GM12892 (cell line): ENCODE measurements at places on chromosomes 3 and 15.

DNA sequence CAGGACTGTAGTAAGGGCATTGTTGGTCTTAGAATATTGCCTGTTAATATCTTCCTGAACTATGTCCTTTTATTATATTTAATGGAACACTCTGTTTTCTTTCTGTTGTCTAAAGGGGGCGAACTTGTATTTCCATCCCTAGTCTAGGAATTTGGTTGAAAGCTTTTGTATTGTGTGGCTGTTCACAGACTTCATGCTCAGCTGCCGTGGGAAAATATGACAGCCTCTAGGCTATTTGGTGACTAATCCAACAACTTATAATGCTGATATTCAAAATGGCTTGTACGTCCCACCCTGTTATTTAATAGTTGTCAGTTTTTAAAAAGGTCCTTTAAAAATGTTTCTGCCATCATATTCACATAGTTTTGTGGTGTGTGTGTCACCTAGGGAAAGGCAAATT is 202.6 kb downstream of the KLHL25 start:
- no peak for DNase-seq

GRCh38 chr3:178097576-178097975 is 438.7 kb upstream of the KCNMB2 start:
- DNase-seq = no peak

- no peak for DNase-seq
Measured at GRCh38 chr15:39204031-39204430, 376.8 kb upstream of the THBS1 start.

DNA sequence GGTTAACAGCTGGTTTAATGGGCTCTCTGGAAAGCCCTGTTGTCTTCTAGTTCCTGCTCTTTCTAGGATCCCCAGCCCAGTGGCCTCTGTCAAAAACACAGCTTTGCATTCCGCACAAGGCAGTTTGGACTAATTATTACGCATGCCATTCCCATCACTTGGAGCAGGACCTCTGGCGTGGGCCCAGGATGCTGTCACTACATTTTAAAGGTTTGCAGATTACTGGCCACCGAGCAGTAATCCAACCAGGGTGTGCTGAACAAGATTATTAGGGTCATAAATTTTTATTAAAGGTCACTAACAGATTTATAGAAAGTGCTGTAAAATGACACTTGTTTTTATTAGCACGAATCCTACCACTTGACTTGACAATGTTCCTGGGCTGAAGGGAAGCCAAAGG is 143.6 kb upstream of the SLC6A11 start:
- DNase-seq = no peak

DNA sequence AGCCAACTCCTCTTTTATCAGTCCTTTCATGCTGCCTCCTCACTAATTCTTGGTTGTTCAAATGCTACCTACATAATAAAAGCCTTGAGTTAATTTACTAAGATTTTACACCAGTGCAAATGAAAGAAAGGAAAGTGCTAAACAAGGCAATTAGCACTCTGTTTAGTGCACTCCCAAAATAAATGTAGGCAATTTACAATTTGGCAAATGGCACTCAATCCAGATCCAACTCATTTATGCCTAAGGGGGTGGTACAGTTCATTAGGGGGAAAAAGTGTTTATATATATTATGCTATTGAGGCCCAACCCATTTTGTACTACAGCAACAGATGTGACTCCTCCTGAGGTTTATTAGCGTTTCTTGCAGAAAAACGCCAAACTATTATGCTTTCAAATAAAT is 370.1 kb downstream of the NR2F2 start:
- no peak for DNase-seq

GRCh38 chr15:77546050-77546501 is 86.6 kb downstream of the LINGO1 start:
- no peak for DNase-seq

DNA sequence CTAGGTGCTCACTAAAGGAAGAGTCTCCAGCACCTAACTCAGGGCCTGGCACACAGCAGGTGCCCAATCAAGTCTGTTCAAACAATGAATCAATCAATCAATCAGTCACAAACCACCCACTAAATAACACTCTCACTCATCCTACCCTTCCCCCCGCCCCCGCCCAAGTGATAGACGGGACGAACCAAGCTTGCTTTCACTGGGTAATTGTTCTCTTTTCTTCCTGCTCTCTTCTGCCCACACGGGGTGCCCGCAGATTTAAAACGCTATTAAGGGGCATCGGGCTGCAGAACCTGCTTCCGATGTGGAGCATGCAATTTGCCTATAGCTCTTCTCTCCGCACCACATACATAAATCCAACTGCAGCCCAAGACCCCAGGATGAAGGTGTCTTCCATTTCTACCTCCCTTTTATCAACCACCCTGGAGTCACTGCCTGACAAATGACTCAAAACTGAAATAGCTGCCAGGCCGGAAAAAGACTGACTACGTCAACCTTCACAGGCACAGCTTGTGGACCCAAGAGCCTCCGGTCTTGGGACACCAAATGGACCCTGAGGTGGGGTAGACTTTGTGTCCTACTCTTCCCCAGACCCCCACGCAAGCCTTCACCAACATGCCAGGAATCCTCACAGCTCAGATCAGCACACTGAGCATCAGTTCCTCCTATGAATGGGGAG is 1.7 kb downstream of the KLHL25 start:
- DNase-seq = no peak

DNA sequence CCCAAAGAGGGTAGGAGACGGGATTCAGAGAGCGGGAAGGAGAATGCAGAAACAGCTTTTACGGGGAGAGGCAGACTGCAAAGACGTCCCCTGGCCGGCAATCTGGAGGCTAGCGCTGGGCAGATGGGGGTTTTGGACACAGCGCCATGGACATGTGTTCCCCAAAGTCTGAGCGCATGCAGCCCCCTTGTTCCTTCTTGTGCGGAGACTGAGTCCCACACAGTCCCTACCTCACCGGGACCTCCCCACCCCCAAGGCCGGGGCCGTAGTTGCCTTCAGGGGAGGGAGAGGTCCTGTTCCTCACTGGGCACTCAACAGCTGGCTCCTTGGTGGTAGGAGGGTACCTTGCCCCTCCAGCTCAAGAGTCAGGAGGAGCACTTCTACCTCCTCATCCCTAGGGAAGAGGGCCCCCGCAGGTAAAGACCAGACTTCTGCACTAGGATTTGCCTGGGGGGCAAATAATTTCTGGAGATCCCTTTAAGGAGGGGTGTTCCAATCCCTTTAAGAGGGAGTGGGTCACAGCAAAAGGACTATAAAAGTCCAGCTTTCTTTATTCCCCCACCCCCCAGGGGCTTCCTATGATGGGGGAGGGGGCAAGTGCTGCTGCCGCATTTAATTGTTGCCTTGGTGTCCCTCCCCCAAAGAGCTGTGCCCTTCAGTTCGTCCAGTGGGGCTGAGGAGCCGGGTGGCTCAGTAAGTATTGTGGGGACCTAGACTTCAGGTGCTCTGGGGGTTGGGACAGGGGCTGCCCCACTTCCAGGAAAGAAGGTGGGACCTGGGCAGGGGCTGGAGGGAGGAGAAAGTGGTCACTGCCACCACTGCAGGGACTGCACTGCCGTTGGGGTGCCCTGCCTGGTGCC is 3.6 kb upstream of the BAHD1 start:
- no peak for DNase-seq

DNA sequence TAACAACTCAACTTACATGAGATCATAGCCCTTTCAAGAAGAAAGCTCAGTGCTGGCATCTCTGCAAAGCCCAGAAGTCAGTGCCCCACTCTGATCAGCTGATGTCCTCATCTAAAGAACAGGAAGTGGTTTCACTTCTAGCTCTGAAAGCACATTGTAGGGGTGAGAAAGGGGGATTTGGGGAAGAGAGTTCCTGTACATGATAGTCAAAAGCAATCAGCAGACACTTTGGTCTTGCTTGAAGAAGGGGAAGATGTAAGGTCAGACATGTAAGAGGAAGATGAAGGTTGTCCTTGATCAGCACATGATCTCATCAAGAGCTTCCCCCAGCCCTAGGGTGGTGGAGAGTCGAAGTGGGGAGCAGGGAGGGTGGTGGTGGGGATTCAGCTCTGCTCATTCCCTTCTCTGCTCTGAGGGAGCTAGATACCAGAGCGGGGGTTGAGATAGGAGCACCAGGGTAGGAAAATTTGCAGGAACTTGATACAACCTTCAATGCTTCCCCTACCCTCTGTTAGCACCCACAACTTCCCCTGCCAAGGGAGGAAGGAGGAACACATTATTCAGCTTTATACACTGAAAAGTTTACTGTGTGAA is 76.4 kb upstream of the ETV5 start:
- DNase-seq = no peak

DNA sequence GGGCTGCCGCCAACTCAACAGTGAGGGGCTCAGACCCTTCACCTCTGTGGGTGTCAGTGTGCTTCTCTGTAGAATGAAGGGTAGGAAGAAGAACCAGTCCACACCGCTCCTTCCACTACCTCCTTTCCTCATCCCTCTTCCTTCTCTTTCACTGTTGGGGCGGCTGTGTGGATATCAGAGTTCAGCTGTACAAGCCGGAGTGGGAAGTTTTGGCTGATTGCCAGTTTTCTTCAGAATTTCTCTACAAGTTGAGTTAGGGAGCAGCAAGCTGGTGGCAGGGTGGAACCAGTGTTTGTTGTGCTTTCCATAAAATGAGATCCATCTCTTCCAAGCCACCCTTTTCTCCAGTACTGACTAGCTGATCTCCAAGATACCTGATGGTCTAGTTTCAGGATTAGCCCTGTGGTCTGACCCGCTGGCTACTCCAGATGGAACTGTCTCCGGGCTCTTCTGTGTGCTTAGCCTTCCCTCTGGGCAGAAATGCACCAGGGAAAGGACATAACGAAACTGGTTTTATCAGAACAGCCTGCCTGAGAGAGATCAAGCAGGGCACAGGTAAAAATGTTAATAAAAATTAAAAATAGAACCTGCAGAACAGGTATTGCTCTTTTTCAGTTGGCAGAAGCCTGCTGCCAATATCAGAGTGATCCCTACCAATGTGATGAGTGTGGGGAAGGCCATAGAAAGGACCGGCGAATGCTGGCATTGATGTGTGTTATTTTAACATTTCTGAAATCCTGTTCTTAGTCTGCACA is 169.9 kb upstream of the TSC22D2 start:
- DNase-seq = no peak

DNA sequence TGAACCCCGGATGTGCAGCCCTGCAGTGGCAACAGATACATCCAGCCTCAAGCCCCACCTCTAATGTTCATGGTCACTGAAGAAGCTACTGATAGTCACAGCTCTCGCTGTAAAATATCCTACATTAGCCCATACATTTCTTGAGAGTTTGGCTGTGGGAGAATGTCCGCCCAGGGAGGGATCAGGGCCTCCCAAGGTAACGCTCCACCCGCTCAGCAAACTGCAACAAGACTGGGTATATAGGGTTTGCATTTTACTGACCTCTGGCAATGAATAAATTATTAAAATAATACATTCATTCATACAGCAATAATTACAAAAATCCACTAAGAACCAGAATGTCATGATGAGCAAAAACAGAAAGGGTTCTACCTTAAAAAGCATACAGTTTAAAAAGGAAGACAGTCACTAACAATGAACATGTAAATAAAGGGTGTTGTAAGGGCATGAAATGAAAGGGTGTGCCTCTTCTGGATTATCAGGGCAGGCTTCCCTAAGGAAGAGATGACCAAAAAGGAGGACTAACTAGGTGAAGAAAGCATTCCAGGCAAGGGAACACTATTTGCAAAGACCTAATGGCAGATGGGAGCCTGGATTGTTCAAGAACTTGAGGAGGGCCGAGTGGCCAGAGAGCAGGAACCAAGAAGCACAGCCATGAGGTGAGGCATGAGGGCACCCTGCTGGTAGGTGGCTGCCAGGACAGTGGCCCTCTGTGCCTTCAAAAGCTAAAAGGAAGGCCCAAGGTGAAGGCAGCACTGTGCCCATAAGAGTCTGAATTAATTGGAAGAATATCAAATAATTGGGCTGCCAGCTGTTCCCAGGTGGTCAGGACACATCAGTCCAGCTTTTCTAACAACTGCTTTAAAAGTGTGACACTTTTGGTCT is 28.1 kb upstream of the CTDSPL start:
- DNase-seq = no peak

DNA sequence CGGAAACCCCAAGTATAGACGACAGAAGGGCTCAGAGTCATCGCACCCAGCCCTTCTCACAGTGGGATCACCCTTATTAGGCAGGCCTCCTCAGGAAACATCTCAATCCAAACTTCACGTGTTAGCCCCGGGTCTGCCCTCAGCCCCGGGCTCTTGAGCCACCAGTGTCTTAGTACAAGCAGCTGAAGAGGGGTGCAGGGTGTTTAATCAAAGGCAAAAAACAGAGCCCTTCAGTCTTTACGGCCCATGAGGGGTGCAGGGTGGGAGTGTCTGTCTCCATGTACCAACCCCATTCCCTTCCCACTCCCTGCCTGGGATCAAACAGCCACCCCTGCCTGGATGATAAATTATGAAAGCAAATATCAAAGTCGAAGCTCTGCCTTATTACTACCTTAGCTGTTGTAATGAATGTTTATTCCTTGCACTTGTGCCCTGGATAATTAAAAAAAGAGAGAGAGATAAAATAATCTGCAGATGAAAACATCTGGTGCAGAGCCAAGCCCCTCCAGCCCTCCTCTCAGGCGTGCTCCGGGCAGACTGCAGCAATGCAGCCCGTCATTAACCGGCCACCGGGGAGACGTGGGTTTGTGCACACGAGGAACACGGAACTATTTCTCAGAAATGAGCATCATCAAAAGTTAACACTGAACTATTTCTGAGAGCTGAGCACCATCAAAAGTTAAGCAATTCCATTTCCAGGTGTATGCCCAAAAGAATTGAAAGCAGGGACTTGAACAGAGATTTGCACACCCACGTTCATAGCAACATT is 64.5 kb downstream of the ADAMTS17 start:
- DNase-seq = no peak

GRCh38 chr3:149620291-149621020 is 37.4 kb downstream of the WWTR1 start:
- no peak for DNase-seq

GRCh38 chr3:32872487-32873382 is 54.9 kb downstream of the TRIM71 start:
- DNase-seq = no peak

DNA sequence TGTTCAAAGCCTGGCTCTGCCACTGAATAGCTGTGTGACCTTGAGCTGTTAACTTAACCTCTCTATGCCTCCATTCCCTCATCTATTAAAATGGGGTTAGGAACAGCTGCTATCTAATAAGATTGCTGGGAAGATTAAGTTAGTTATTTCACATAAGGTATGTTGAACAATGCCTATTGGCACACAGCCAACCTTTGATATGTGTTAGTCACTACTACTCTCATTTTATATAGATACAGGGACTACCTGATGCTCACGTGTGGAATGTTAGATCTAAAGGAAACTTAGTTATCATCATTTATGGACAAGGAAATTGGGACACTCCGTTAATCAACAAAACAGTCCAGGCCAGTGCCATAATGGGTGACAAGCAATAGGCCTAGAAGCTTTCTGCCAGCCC is 332.4 kb upstream of the PPP2R3A start:
- no peak for DNase-seq

DNA sequence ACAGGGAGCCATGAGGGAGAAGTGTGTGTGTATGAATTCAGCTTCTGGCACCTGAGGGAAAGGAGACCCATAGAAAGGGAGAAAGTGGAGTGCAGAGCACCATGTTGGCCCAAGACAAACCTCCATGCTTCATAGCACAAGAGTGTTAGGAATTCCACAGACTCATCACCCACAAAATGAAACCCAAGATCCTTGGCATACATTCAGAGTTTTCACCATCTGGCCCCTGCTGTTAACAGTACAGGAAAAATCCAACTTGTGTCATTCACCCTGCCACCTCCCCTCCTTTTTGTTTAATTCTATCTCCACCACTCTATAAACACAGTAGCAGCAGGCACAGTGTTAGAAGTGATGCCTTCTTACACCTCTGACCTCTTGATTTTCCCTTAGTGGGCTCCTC is 60.0 kb upstream of the MNS1 start:
- DNase-seq = no peak

GRCh38 chr3:100042166-100042981 is 71.9 kb downstream of the FILIP1L start:
- no peak for DNase-seq

- no peak for DNase-seq
Measured at GRCh38 chr15:96171853-96172296, 158.6 kb upstream of the NR2F2 start.
